ENCODE measurements at places on chromosomes 7 and 10.

DNA sequence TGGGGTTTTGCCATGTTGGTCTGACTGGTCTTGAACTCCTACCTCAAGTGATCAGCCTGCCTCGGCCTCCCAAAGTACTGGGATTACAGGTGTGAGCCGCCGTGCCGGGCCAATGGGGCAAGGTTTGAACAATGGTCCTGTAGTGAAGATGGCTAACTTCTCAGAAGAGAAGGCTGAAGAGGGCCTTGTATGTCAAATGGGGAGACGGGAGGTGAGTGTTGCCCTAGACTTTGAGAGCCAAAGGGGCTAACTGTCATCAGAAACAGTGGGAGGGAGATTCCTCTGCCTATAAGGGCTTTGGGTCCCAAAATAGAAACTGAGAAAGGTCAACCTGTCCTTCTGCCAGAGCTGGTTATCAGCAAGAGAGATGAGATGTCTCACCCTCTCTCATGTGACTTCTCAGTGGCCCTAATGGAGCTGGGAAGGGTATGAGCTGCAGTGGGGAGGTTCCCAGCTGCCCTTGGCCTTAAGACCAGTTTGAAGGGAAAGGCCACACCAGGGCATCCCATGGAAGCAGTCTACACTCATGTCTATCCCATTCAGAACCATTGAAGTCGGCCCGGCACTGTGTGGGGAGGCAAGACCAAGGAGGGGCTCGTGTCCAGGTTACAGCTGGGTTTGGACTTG lies 1.3 kb upstream of the SAMD8 start:
- DNase-seq: no peak

DNA sequence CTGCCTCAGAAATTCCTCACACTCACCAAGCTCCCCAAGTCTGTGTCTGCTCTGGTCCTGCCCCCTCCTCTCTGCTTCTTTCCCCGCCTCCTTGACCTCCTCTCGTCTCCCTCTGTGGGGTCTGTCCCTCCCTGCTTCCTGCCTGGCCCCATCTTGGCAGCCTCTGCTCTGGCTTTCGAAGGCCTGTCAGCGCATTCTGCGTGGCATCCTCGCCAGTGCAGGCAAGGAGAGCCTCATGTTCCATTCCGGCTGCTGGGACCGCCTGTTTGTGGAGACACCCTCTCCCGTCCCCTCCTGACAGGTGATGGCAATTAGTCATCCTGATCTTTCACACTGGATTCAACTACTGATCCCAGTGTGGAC lies 51.7 kb upstream of the COL13A1 start:
- DNase-seq: no peak

- no peak for DNase-seq
These were observed 3.0 kb upstream of the HOXA7 start for GRCh38 chr7:27159266-27160144.

DNA sequence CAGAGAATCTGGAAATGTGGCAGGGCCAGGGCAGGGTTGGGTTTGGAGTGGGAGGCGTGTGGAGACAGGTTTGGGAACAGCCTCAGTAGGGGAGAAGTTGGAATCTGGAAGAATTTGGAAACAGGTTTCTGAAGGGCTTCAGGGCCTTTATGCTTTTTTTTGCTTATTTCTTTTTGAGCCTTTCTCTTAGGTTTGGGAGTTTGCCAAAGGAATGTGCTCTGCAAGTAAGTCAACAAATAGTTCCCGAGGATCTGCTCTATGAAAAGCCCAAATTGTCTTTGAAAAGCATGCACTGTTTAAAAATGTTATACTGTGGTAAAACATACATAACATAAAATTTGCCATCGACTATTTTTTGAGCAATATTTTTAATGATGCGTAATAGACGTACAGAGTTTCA lies 86.7 kb upstream of the ADRB1 start:
- DNase-seq: no peak

DNA sequence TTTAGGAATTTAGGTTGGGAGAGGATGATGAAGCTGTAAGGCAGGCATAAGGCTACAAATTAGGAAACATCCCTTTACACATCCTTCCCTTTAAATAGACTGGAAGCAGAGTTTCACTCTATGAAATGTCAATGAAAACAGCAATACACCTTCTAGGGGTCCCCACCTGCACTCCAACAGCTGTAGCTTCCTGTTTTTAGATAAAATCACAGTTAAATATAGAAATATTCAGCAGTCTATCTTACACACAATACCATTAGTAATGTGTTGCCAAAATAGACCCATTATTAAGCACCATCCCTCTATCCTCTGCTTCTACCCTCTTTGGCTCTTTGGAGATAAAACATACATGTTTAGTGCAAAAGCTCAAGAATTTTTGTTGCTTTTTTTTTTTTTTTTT lies 237.4 kb downstream of the PCLO start:
- no peak for DNase-seq

- no peak for DNase-seq
These were observed 984.1 kb downstream of the LRMDA start for GRCh38 chr10:76415554-76415953.

DNA sequence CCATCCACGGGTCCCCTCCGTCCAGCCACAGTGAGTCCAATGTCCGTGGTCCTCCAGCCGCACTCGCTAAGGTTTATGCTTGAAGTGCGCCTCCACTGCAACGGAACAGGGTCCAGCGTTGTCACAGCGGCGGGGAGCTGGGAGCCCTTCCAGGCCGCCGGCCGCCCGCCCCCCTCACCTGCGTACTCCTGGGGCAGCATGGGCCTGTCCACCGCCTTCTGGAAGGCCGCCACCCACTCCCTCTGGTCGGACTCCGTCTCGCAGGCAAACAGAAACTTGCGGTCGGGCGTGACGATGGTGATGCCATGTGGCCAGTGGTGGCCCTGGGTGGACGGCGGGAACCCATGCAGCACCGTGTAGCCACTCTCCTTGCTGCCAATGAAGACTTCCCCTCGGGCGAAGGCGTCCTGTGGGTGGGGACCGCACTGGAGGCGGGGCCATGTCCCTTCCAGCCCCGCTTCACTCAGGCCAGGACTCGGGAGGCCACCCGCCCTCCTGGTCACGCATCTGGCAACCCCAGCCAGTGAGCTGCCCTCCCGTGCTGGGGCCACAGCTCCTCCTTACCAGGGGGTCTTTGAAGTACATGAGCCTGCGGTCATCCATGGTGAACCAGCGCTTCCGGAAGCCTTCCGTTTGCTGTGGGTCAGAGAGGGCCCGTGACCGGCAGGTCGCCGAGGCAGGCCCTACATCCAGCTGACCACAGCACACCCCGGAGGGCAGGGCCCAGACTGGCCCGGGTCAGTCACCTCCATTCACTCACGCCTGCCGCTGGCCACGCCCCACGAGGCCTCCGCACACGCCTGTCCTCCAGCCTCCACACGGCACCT lies 22.7 kb downstream of the GET4 start:
- no peak for DNase-seq

DNA sequence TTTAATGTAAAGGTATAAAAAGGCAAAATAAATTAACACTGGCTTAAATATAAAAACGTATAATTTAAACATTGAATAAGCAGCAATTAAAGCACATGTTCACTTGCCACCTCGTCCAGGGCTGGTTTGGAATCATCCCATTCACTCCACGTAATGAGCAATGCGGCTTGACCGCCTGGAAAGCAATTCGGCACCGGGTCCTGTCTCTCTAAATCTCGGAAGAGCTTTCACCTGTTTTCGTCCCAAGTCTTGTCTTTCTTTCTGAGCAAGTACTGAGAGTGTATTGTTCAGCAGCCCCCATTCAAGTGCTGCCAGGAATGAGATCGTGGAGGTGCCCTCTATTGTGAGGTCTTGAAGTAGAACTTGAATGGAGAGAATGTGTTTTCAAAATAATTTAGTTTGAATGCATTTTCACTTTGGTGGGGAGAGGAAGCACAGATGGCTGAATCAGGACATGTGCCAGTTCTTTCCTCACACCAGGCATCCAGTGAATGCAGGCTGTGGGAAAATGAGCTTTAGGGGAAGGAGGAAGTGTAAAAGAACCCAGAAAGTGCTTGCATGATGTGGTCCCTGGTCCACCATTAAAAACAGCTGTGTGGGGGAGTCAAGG lies 515.2 kb downstream of the REEP3 start:
- no peak for DNase-seq

DNA sequence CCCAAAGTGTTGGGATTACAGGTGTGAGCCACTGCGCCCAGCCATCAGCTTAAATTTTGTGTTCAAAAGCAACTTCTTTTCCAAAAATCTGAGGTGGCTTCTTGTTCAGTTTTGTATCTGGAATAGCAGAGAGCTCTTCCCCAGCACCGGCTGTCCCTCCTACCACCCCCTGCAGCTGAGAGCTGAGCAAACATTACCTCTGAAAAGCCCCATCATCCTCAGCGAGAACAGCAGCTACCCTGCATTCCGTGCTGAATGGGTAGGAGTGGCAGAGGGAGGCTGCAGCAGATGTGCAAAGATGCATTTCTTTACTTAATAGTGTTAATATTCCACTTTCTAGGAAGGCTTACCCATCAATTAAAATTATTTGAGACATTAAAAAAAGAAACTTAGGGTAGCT lies 31.8 kb downstream of the CCM2 start:
- DNase-seq: no peak

- no peak for DNase-seq
These were observed 124.4 kb upstream of the PTPRZ1 start for GRCh38 chr7:121748546-121748945.

DNA sequence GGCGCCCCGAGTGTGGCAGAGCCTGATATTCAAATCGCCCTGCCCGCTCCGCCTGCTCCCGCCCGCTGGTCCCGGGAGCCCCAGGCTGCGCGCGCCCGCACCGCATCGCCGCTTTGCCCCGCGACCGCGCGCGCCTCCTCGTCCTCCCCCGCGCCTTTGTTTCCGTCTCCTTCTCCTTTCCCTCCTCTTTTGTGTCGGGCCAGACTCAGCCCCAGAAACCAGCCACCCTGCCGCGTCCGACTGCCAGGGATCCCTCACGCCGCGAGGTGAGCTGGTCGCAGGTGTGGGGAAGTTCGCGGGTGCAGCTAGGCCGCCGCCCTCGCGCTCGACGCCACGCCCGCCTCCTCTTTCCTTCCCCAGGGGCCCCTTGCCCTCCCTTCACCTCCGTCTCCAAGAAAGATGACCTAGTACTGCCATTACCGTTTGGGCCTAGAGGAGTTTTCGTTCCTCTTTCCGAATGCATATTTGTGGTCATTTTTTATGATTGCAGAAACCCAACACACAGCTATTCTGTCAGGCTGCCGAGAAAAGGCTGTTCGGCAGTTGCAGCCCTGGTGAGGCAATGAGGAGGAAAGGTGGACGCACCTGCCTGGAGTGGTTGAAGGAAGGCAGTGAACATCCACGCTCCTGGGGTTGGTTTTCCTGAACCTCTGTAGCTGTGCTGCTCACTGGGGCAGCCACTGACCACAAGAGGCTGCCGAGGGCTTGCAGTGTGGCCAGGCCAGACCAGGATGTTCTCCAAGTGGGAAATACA lies 107.3 kb downstream of the SNX10 start:
- DNase-seq: peak; percentile 87
